ENCODE measurements at places on chromosomes 5 and 9.

- DNase-seq, result no peak
These were observed 184.7 kb downstream of the MAPKAP1 start for GRCh38 chr9:125522328-125522725.

DNA sequence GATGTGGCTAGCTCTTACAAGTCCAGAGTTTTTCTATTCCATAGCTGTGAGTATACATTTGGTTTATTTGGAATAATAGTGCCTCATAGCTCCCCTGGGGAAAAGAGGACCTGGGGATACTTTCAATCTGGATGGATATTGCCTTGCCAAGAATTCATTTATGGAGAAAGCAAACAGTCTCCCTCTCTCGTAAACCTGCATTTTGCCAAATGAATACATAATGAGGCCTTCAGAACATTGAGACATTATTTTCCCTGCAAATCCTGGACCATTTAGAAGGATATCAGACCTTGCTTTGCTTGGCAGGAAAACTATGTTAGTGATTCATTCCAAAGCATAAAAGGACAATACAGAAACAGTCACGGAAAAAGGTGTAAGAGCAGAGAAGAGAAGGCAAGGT is 569.6 kb upstream of the BRINP1 start:
- DNase-seq, result no peak

DNA sequence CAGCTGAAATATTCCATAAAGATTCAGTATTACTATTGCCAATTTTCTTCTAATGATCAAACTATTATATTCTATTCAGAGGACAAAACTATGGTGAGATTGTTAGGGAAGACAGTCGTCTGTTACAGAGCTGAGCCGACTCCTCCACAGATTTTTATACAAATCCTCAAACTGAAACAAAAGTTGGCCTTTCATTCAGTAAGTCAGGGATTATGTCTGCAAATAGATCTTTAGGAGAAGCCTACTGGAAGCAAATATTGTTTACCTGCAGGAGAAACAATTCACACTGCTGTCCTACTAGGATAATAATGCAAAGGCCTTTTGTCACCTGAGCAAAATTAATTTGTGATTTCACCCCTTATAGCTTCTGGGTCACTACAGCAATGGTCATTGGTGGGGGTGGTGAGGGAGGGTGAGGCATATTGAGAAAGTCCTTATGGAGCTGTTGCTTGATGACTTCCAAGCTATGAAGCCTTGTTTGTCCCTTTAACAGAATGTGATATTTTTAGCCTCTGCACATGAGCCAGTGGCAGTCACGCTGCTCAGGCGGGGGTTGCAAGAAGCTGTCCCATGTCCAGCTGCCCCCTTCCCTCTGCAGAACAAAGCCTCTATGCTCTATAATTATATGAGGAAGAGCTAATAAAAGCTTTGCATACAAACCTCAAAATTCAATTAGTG is 200.5 kb upstream of the KLF9 start:
- no peak for DNase-seq

- DNase-seq, result no peak
These were observed 63.5 kb upstream of the PUM3 start for GRCh38 chr9:2907411-2907810.

DNA sequence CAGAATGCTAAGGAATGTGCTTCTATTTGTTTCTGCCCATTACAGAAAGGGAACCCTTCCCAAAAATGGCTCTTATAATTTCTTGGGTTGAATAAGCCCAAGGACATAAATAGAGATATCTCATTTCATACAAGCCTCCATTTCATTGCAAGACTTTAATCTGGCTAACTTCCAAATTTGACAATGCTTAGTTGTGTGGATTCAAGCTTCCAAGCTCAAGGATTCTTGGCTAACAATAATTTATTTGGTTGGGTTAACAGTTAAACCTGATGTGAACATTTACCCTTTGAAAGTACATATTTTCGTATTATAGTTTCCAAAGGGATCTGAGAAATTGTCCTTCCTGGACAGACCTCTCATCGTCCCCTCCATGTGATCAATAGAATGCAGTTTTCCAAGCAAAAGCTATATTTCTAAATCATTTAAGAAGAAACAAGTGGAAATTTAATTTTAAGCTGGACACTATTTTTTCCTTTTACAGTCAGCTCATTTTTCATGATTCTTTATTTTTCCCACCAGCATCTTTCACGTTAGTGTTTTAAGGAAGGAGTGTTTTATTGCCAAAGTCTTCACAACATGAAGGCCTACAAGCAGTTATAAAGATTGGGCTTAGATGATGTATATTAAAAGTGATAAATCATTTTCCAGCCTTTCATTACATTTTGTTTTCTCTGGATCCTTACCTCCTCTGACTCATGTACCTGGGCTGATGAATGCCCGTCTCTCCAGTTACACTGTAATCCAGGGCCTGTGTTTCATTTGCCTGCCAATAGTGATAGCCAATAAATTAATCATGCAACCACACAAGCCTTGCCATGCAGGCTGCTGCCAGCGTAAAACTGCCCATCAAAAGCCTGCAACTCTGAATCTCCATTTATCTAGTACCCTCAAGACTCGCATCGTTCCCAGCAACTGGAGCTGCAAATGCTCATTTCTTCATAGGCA is 176.7 kb downstream of the NTRK2 start:
- DNase-seq, result no peak

- DNase-seq, result no peak
These were observed 14.3 kb downstream of the WNK2 start for GRCh38 chr9:93198117-93198837.

DNA sequence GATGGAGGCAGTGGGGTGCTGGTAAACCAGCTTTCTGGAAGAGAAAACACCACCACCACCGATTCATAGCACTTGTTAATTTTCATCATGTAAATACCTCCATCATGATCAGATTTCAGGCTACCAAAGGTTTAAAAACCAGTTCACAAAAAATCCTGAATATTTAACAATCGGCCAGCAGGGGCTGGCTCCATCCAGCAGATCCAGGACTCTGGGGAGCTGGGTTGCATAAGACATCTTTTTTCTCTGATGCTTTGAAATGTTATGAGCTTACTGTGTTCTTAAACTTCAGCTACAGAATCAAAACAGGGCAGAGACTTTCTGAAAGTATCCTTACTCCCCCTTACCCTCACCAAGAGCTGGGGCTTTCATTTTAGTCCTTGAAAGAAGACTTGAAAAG is 14.6 kb upstream of the RNF183 start:
- DNase-seq, result no peak

Measured in activated T-cell treated with anti-CD3 and anti-CD28 coated beads for 24 hours (primary cell).